ENCODE measurements at places on chromosomes 12 and 14.

DNA sequence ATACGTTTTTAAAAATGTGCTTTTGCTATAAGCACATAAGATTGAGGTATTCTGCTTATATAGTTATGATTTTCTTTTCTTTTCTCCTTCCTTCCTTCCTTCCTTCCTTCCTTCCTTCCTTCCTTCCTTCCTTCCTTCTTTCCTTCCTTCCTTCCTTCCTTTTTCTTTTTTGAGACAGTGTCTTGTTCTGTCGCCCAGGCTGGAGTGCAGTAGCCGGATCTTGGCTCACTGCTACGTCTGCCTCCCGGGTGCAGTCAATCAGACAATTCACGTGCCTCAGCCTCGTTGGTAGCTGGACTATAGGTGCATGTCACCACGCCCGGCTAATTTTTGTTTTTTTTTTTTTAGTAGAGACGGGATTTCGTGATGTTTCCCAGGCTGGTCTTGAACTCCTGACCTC is 5.8 kb downstream of the CFAP54 start:
- DNase-seq: no peak

DNA sequence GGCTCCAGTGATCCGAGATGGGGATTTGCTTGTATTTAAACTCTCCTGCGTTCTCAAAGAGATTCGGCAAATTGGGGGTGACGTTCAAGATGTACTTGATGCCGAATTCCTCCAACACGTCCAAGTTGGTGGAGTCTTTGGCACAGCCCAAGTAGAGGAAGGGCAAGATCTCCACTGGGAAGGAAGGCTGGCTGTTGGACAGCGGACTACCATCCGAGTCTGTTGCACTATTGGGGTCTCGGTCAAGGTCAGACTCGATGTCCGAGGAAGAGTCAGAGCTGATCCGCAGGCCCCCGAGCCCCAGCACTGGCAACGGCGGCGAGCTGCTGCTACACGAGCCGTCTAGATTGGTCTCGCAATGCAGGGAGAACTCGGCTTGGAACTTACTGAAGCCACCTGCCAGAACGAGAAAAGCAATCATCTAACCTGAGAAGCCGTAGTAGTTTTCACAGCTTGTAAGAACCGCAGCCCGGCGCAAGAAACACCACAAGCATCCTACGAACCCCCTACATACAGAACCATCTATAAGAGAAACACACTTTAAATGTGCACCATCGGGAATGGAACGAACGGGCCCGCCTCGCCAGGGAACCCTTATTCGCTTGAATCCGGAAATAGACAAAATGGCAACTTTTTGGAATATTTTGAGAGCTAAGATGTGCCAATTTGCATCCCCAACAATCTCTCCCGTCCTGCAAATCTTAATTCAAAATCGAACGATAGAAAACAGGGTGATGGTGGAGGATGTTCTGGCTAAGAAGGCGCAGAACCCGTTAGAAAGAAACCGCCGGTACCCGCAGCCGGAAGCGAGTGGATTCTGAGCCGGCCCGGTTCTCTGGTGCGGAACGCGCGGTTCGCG is 1.4 kb downstream of the DUSP6 start:
- peak; percentile 28 for DNase-seq

DNA sequence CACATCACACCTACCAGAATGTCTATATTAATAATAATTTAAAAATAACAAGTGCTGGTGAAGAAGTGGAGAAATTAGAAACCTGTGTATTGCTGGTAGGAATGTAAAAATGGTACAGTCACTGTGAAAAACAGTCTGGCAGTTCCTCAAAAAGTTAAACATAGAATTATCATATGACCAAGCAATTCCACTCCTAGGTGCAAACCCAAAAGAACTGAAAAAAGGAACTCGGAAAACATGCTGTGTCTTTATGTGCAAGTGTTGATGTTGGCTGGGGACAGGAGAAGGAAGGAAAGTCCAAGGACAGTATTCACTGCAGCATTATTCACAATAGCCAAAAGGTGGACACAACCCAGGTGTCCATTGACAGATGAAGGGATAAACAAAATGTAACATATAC is 146.5 kb downstream of the TTC7B start:
- DNase-seq: no peak

GRCh38 chr14:69710378-69710777 is 56.6 kb upstream of the SRSF5 start:
- DNase-seq: peak; percentile 33

DNA sequence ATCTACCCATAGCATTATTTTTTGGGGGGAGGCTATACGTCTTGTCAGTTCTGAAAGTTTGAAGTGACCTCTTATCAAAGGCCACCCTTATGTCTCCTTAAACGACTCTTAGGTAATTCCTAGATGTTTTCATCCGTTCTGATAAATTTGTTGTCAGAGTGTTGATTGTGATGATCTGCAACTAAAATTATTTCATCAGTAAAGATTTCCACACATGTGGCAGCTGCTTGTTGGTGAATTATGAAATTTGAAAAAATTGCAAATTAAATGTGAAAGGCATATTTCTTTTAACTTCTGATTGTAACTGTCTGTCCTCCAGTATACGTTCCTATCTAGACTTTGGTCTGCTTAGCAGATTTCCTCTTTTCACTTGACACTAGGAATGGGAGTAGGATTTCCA is 1.4 kb downstream of the ADIPOR2 start:
- DNase-seq: peak; percentile 69

DNA sequence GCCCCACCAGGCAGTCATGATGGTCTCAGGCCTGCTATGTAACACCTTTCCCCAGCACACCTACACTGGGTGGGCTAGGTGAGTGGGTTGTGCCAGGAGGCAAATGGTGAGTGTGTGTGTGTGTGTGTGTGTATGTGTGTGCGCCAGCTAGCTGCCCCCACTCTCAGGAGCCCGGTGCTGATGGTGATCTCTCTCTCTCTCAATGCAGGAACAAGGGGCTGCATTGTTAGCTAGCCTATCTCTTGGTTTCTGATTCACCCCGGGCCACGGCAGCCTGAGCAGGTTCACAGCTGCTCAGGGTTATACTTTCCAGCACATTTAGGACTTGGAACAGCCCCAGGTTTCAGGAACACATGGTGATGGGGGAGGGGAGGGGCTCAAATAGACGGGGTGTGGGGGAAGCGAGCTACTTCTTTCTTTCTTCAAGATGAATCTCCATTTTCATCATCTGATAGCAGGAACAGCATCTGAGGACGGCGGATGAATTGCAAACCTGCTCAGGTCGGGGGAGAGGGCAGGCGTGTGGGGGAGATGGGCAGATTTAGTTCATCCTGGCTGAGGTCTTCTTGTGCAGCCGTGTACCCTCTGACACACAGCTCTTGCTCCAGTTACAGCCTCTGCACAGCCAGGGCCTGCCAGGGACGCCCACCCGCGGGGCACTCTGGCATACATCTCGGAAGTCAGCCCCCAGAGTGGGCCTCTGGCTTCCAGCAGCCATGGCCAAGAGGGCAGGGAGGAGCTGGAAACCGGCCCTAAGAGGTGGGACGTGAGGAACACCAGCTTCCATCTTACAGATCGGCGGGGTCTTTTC is 137.6 kb downstream of the ZFP36L1 start:
- DNase-seq: no peak

- no peak for DNase-seq
Measured at GRCh38 chr12:92193063-92193462, 47.4 kb upstream of the BTG1 start.

DNA sequence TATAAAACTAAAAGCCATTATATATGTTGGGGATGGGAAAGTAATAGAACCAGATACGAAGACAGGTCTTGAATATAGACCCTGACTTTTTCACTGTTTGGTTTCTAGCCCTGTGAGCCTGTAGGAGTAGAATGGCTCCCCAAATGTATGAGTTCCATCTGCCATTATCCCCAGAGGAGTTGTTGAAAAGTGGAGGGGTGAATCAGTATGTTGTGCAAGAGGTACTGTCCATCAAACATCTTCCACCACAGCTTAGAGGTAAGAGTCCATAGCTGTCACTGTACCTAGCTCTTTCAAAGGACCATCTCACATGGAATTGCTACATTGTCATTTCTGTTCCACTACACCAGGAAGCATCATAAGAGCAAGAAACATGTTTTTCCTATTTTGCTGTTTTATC is 1.1 kb downstream of the NCAPD2 start:
- no peak for DNase-seq
